ENCODE measurements at places on chromosomes 7 and 10.
A peak's percentile ranks its signal among the peaks of the same experiment; 100 is the strongest.

- no peak for DNase-seq
Observed at GRCh38 chr10:6607778-6608177, 27.7 kb upstream of the PRKCQ start.

GRCh38 chr7:41114691-41115090 lies 588.2 kb downstream of the INHBA start:
- DNase-seq, result no peak

- DNase-seq, result peak; percentile 20
Observed at GRCh38 chr7:33932832-33933468, 27.6 kb downstream of the BMPER start.

GRCh38 chr10:95168694-95169093 lies 25.3 kb upstream of the ACSM6 start:
- no peak for DNase-seq

GRCh38 chr10:18713077-18713476 lies 53.8 kb downstream of the ARL5B start:
- DNase-seq, result no peak

DNA sequence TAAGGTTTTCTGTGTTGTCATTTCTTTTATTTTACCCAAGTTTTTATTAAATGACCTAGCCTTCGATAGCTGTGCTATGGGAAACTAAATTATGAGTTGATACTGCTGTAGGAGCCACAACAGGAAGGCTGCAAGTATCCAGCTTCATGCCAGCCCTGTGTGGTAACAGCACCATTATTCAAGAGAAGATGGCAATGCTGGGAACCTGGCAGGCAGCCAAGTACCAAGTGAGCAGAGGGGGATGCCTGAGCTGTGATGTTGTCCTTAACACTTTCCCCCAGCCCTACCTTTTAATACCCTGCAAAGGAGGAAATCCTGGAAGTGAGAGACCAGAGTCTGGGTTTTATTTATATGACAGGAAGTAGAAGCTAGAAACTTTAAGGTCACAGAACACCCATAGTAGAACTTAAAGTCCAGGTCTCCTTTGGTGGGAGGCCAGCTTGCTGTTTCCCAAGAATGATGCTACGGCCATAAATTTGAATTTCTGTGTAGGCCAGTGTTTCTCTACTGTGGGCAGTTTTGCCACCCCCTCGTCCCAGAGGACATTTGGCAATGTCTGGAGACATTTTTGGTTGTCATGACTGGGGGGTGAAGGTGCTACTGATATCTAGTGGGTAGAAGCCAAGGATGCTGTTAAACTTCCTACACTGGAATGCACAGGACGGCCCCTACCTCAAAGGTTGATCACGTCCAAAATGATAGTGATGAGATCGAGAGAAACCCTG lies 9.2 kb upstream of the ATXN7L1 start:
- no peak for DNase-seq

GRCh38 chr7:10789170-10789569 lies 184.5 kb upstream of the PHF14 start:
- DNase-seq, result no peak

GRCh38 chr10:131546086-131546810 lies 234.7 kb upstream of the TCERG1L start:
- no peak for DNase-seq

DNA sequence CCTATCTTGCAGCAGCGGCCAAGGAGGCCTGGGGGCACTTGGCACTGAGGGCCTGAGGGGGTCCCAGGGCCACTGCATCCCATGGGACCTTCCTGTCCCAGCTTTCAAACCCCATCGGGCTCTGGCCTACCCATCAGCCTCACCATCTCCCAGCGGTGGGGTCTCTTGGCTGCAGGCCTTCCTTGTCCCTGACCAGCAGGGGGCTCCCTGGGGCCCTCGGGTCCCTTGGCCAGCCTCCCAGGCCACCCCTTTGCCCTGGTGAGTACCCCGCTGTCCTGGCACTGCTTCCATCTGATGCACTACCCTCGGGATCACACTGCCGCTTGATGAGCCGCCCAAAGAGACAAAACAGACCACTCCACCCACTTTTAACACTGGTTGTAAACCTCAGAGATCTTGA lies 43.5 kb downstream of the YKT6 start:
- peak; percentile 3 for DNase-seq

- DNase-seq, result no peak
Observed at GRCh38 chr10:86167121-86167761, 199.4 kb downstream of the GRID1 start.

DNA sequence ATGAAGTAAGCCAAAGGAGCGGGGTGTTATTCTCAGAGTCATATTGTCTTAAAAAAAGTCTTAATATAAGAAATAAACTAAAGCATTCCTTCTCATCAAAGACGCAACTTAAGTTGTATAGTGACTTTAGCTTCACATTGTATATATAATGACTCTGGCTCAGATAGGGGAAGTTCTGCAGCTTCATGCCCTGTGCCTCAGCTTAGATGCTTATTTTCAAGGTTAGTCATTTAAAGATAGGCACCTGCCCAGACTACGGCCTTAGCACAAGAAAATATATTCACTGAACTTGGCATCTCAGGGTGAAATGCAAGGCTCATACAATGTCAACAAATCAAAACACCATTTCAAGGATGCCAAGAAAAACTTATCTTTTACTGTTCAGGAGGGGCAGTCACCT lies 52.8 kb upstream of the DNAJB12 start:
- no peak for DNase-seq

DNA sequence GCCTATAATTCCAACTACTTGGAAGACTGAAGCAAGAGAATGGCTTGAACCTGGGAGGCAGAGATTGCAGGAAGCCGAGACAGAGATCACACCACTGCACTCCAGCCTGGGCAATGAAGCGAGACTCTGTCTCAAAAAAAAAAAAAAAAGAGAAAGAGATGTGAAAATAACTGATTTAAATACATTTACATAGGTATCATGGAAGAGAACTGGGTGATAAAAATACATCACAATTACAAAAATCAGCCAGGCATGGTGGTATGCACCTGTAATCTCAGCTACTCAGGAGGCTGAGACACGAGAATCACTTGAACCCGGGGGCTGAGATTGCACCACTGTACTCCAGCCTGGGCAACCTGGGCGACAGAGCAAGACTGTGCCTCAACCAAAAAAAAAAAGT lies 19.8 kb downstream of the NANOS1 start:
- no peak for DNase-seq

DNA sequence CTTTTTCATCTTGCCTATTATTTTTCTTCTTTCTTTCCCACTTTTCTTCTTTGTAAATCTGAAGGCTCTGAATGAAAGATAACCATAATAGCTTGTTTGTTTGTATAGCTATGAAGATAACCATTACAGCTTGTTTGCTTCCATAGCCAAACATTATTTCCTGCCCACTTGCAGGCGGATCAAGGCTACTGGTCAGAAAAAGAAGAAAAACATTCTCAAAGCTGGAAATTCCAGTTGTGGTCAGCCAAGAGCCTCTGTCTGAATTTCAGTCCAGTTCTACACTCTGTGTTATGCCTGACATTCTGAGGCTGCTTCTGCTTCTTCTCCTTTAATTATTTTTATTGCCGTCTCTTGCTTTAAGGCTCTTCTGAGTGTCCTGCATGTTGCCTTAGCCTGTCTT lies 48.9 kb downstream of the TMEM178B start:
- DNase-seq, result no peak

DNA sequence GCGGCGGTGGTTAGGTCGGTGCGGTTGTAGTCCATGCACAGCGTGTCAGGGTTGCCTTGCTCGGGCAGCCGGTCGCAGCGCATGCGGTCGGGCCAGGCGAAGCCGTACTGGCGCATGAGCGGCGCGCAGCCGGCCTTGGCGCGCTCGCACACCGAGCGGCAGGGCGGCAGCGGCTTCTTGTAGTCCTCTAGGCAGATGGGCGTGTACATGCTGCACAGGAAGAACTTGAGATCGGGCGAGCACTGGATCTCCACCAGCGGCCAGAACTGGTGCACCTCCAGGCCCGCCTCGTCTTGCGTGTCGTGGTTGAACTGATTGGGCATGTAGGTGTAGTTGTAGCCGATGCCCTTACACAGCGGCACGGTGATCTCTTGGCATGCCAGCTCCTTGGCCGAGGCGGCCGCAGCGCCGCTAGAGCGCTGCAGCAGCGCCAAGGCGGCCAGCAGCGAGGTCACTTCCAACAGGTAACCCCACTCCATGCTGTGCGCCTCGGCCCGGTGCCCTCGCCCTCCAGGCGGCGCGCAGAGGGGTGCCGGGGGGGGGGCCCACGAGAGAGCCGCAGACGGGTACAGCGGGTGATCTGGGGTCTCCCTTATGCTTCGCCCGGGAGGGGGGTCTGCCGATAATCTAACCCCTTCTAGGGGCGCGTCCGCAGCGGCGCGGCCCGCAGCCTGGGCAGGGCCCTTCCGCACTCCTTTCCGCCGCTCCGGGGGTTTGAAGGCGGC lies 983 bp downstream of the FZD8 start:
- no peak for DNase-seq
